Bronchial smooth muscle cell (primary cell): ENCODE measurements at places on chromosomes 6 and 20. TPM values are rescaled to one million over a fixed set of nuclear protein-coding genes. Genes with fewer than 3 reads are reported as not detected.

Gene TSPO2
- total RNA-seq = not detected in 2 replicates

Gene BCAS1
- total RNA-seq = under 0.01 and 0.09 TPM in 2 replicates

Gene KIAA1755
- 3.3 and 4.1 TPM in 2 replicates for total RNA-seq

Gene RIPOR3
- total RNA-seq = 7.7 and 22.1 TPM in 2 replicates

Gene PPP1R3G
- total RNA-seq = 1.3 and 3.8 TPM in 2 replicates

Gene ANKRD6
- total RNA-seq = 0.47 and 0.60 TPM in 2 replicates

Gene AIF1
- total RNA-seq = not detected in 2 replicates

Gene CST5
- total RNA-seq = not detected in 2 replicates

Gene VARS1
- total RNA-seq = 28.1 and 36.1 TPM in 2 replicates

Gene ETV7
- 0.47 and 1.1 TPM in 2 replicates for total RNA-seq

Gene TRERF1
- total RNA-seq = 4.0 and 4.7 TPM in 2 replicates

Gene SFTA2
- not detected in 2 replicates for total RNA-seq

Gene IRF4
- 0.63 and 3.3 TPM in 2 replicates for total RNA-seq

Gene NOX3
- total RNA-seq = not detected in 2 replicates

Gene DEFB124
- total RNA-seq = not detected in 2 replicates

Gene FAM83B
- 0.16 TPM in 1 of 2 replicates, not detected in the other for total RNA-seq

Gene SULF2
- 3.8 and 9.5 TPM in 2 replicates for total RNA-seq

Gene TBX18
- 8.2 and 32.6 TPM in 2 replicates for total RNA-seq

Gene BMP6
- 0.77 and 3.6 TPM in 2 replicates for total RNA-seq
